ENCODE measurements at places on chromosomes 3 and 15.
A peak's percentile ranks its signal among the peaks of the same experiment; 100 is the strongest.

DNA sequence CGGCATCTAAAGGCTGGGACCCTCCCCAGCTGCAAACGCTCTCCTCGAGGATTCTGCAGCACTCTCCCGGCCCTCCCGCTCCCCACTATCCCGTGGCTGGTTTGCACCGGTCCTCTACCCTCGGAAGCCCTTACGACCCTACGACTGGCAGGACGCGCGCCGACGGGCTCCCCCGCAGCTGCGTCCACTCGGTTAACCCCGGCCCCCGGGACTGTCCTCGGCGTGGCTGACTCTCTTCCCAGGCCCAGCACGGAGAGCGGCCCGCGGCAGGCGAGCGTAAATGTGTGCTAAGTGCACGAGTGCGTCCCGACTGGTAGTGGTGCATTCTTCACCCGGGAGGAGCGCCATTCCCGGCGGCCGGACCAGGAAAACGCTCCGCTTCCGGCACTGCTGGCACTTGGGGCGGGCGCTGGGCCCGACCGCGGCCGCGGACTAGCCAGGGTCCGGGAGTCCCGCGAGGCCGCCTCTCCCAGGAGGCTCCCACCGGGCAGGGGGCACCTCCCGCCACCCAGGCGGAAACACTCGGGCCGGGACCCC, 508 bp downstream of the GORASP1 start:
- no peak for DNase-seq

GRCh38 chr3:137992592-137992991, 17.4 kb upstream of the CLDN18 start:
- peak; percentile 35 for DNase-seq

GRCh38 chr15:100081454-100081853, 260.3 kb downstream of the ADAMTS17 start:
- no peak for DNase-seq

DNA sequence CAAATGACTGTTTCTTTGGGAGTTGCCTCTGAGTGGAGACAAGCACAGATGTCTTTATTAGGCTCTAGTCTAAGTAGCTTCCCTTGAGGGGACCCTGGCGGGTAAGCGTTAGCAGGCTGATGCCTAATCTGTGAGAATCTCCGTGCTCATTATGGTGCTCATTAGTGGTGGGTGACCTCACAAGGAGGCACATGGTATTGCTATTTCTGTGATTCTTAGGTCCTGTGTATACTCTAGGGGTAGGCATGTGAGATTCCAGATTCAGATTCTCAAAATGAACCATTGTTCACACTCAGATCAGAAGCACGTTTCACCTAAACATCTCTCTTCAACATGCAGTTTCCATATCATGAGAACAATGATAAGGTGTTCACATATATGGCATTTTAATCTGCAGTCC, 809.7 kb downstream of the NR2F2 start:
- DNase-seq: no peak

GRCh38 chr15:67047149-67047661, 18.2 kb upstream of the SMAD3 start:
- DNase-seq: no peak

- DNase-seq: no peak
Measured at GRCh38 chr3:127209155-127209839, 16.4 kb downstream of the PRR23E start.

DNA sequence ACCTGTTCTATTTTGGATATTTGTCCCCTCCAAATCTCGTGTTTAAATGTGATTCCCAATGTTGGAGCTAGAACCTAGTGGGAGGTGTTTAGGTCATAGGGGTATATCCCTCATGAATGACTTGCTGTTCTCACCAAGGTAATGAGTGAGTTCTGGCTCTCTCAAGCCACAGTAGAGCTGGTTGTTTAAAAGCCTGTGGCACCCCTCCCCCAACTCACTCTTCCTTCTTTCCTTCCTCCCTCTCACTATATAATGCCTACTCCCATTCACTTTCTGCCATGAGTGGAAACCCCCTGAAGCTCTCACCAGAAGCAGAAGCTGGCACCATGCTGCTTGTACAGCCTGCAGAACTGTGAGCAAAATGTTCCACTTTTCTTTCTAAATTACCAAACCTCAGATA, 341.1 kb downstream of the SI start:
- no peak for DNase-seq

- DNase-seq: no peak
Measured at GRCh38 chr15:34436956-34437442, 609 bp downstream of the GOLGA8A start.

DNA sequence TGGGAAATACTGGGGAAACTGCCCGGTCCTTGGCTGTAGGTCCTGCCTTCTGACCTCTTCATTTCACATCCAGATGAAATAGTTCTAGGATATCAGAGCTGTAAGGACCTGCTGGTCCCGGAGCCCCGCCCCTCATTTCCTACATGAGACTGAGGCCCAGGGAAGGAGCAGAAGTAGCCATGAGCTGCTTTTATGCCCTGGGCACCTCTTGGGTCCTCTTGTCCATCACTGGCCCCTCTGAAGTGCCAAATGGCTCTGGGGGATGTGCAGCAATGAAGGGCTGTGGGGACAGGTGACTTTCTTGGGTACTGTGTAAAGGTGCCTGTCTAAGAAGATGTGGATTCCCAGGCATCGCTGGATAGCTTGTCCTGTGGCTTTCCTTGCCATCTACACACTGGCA, 40.3 kb upstream of the ESYT3 start:
- no peak for DNase-seq

- no peak for DNase-seq
Measured at GRCh38 chr3:114450008-114450596, 156.3 kb downstream of the TIGIT start.

DNA sequence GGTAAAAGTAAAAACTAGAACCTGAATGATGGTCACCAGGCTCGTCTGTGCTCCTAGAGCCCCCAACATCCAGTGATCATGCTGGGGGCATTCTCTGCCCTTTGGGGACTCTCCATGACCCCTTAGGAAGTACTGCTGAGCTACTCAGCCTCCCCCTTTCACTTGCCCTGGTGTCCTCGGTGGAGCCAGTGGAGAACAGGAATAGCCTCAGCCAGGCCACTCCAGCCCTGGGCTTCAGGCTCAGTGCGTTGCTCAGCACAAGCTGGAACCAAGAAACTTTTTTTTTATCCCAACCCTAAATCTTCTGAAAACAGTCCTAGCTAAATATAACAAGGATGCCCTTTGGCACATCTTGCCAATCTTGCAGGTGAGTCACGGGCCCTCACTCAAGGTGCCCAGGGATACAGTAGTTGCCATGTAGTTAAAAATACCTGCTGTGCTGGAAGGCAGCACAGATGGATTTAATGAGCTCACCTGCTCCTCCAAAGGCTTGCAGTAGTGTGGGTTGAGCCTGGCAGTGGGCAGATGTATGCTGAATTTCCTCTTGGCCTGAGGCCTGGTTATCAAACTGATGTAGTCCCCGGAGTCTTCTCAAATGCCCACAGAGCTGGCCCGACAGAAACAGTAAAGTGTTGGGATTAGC, 46.9 kb upstream of the TMEM158 start:
- no peak for DNase-seq

- no peak for DNase-seq
Measured at GRCh38 chr15:76309601-76310330, 1.5 kb downstream of the ETFA start.

DNA sequence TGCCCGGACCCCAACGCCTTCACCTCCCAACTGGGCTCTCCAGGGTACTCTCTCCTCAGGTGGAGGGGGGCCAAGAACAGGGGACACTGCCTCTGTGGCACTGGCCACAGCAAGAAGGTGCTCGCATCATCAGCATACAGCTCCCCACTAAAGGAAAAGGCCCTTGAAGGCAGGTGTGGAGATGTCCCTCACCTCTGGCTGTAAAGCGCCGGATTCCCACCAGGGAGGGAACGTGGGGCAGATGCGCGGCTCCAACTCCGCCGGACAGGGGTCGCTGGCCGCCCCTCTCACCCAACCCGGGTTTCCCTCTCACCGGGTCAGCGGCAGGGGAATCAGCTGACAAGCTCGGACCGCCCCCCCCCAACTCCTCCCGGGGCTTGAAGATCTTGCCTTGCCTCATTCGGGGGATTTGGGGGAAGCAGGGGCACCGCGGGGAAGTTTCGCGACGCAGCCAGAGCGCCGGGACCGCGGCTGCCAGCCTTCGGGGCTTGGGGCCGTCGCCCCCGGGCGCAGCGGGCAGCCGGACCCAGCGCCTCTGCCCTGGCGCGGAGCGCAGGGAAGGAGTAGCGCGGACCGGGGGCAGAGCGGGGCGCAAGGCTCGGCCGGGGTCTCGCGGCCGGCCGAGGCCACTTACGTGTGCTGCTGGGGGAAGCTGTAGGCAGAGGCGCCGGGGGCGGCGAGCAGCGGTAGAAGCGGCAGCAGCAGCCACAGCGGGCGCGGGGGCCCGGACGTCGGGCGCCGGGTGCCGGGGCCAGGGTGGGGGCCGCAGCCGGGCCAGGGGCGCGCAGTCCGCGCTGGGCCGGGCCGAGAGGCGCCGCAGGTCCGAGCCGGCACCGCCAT, 630 bp downstream of the CACNA2D2 start:
- DNase-seq: no peak

DNA sequence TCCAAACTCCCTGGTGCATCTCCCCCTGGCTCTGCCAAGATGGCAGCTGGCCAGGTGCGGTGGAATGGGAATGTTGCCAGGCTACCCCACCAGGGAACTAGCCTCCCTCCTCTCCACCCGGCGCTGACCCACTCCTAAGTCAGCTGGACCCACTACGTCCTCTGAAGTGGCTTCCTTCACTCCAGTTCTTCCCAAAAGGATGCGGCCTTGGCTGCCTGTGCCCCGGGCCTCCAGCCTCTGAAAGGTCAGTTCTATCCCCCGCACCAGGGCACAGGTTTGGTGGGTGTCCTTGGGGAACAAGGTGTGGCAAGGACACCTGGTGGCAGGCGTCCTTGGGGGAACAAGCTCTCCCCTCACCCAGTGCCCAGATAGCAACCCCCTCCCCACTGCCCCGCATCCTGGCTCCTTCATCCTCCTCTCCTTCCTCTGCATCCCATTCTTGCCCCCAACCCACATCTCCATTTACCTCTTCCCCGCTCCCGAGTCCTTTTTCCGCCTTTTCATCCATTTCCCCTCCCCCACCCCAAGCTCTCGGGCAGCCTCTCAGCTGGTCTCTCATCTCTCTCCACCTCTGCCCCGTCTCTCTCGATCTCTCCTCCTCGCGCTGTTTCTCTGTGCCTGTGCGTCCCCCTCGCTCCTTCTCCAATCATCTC, 54.0 kb downstream of the LHFPL4 start:
- no peak for DNase-seq

DNA sequence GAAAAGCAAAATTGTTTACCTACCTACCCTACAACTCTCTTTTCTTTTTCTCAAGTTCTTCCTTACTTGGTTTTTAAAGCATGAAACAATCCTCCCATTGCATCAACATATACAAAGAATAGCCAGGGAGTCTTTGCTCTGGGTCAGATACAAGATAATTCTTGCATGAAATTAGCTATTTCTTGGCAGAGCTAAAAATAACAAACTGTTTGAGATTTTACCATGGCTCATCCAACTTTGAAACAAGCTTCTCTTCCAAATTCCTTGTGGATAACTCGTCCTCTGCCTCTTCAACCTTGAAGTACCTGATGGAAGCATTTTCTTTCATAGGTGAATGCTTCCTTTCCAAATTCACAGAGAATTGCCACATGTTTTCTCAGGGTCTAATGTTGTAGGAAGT, 9.2 kb upstream of the CBLB start:
- DNase-seq: no peak

- DNase-seq: no peak
Measured at GRCh38 chr3:158911586-158911985, 109.7 kb downstream of the MFSD1 start.

DNA sequence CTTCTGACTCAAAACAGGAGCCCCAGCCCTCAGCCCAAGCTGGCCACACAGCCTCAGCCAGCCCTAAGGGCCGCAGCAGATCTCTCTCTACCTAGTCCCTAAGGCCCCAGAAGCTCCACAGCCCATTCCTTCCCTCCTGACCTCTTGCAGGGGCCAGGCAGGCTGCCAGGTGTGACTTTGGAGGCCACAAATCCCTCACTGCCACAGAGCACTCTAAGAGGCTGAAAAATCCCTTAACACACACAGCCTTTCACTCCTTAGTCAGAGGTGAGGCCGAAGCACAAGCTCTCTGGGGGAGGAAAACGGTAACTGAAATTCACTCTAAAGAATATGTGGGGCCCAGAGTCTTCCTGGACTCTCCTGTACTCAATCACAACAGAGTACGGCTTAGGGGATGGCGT, 23.3 kb downstream of the LRRC2 start:
- no peak for DNase-seq

DNA sequence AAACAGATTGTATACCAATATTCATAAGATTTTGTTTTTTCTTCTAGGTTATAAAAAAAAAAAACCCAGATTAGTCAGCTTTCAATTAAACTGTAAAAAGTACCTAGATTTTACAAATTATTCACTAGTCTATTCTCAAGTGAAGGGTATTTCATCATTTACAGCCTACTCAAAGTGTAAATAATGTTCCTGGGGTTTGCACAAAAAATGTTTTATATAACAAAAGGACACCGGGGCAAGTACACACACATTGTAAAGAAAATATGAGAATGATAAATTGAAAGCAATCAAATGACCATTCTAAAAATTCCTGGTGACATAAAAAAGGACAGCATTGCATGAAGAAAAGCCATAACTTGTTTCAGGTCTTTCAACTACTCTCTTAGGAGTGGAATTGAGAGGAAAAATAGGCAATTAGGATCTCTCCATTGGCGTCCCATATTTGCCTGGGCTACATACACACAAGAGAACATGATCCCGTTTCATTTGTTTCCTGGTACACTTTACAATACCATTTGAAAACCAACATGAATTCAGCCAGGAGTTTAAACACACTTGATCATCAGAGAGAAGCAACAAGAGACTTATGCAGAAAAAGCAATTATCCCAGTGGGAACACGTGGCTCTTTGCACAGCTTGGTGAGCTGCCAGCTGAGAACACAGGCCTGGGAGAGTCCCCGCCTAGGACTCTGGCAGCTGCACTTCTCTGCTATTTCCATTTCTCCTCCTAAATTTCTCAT, 1039.2 kb downstream of the ROBO1 start:
- no peak for DNase-seq

- DNase-seq: no peak
Measured at GRCh38 chr3:186259612-186260383, 102.2 kb downstream of the DGKG start.

DNA sequence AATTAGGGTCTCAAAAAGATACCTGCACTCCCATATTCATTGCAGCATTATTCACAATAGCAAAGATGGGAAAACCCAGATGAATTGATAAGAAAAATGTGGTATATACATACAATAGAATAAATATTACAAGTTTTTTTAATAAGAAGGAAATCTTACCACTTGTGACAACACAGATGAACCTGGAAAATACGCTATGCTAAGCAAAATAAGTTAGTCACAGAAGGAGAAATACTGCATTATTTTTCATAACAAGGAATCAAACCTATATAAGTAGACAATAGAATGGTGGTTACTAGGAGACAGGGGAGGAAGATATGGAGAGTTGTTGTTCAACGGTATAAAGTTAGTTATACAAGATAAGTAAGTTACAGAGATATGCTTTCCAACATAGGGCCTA, 130.0 kb downstream of the GSK3B start:
- DNase-seq: no peak
